Fibroblast of the conjunctiva (primary cell): ENCODE measurements at places on chromosomes 7 and 10.

DNA sequence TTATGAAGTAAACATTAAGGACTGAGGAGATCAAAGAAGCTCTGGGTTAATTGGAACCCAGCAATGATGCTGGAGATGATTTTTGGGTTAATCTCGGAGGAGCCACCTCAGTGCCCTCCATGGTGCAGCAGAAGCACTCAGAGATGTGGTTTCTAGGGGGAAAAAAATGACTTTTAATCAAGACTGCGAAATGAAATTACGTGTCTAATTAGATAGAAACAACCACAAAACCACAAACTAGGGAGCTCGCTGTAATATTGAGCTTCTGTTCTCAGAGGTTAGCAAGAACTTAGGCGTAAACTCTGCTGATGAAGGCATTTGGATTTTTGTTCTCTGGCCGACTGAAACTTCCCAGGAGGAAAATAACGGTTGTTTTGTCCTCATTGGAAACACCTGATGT is 319.0 kb downstream of the GRID1 start:
- DNase-seq: no peak

GRCh38 chr10:5449823-5450222 is 37.5 kb downstream of the NET1 start:
- DNase-seq: peak; percentile 69

- DNase-seq: peak; percentile 39
Measured at GRCh38 chr10:73647211-73647874, 6.1 kb upstream of the MYOZ1 start.

DNA sequence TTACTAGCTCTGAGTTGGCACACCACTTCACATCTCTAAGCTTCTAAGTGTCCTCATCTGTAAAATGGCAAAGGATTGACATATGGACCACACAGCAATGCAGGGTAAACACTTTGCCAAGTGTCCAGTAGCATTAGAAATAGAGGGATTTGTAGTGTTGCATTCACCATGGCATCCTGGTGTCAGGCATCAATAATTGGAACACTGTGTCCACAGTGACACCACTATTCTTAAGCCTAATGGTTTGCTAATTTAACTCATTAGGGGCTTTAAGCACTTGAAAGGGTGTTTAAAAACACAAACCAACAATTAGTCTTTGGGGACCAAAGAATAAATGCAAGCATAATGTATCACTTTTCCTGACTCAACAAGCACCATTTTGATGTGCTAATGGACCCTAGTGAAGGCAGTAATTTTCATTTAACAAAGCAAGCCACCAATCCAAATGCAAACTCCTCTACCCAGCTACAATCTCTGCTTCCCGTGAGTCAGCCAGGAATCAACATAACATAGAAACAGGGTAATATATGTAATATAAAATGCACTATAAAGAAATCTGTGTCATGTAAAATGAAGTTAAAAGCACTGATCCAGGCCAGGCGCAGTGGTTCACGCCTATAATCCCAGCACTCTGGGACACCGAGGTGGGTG is 75.9 kb downstream of the FAM204A start:
- no peak for DNase-seq

DNA sequence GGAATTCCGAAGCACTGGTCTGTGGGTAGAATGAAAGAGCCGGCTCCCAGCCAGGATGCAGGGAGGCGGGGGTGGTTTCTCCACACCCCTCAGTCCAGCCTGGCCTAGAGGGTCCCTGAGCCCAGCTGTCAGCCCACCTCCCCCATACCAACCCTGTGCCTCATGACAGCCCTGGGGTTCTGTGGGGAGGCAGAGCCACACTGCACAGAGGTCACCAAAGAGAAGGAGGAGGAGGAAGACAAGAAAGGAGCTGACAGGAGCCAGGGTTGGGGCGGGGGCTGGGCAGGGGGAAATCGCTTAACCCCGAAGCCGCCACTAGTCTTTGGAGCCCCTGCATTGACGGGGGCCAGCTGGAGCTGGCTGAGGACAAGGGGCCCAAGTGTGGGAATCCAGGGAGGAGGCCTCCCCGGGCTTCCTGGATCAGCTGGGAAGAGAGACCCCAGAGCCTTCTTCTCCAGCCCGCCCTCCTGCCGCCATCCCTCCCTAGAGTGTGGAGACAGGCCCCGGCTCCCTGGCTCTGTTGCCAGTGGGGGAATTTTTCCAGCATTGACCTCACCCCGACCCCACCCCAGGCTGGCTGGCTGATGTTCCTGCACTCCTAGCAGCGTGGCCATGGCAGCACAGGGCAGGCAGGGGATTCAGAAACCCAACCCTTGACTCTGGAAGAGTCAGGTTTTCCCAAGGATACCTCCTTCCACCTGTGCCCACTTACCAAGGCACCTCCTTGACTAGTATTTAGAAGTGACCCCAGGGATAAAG is 32.5 kb downstream of the KAZALD1 start:
- no peak for DNase-seq

DNA sequence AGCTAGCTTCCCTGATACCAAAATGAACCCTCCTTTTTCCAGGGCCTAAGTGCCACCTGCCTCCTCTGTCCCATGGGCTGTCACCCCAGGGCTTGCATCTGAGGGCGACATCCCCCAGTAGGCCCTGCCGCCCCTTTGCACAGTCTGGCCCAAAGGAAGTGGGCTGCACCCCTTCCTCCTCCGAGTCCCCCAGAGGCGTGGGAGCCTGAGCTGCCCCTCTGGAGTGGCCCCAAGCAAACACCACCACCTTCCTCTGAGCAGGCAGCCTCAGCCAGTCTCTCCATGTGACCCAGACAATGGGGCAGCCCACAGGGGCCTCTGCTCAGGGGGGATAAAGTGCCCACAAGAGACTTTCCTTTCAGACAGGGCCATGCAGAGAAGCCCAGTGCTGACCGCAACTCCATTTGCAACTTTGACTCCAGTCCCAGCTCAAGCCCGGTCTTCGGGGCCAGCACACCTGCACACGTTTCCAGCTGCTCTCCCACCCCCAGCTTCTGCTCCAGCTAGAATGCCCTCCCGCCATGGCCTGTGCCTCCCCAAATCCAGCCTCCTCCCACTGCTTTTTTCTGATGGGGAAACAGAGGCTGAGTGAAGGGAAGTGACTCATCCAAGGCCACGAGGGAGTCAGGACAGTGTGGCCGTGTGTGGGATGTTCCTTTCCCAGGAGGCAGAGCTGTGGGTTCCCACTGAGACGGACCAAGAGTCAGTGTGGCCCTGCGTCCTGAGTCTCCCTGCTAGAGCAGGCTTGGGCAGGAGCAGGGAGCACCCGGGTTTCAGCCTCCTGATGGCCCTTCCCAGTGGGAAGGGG is 111.9 kb downstream of the ZMIZ1 start:
- DNase-seq: no peak

- no peak for DNase-seq
Measured at GRCh38 chr10:81866753-81867152, 8.2 kb upstream of the NRG3 start.

DNA sequence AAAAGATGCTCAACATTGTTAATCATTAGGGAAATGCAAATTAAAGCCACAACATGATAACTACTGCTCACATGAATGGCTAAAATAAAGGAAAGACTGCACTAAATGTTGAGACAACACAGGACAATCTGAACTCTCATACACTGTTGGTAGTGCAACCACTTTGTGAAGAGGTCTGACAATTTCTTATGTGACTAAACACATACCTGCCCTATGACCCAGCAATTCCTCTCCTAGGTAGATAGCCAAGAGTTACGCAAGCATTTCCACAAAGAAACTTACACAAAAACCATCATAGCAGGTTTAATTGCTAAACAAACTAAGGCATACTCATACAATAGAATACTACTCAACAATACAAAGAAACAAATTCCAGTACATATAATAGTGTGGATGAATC is 41.8 kb upstream of the HERPUD2 start:
- DNase-seq: no peak
